Aortic smooth muscle cell (primary cell): ENCODE measurements at places on chromosomes 3 and 15. TPM values are rescaled to one million over a fixed set of nuclear protein-coding genes. Genes with fewer than 3 reads are reported as not detected.

The ERICH6 gene
- 0.06 and 0.13 TPM in 2 replicates for total RNA-seq

The TF gene
- 0.31 and 0.53 TPM in 2 replicates for total RNA-seq

The CCR8 gene
- total RNA-seq, result not detected in 2 replicates

The ADAMTS7 gene
- total RNA-seq, result 8.7 and 24.1 TPM in 2 replicates

The TUBGCP4 gene
- 9.5 and 10.0 TPM in 2 replicates for total RNA-seq

The GATA2 gene
- 3.3 and 4.1 TPM in 2 replicates for total RNA-seq

The LRRC2 gene
- total RNA-seq, result 0.13 and 0.31 TPM in 2 replicates

The CCDC54 gene
- not detected in 2 replicates for total RNA-seq

The ISLR2 gene
- not detected in 2 replicates for total RNA-seq

The SLC22A13 gene
- 0.13 and 0.31 TPM in 2 replicates for total RNA-seq

The SYNPR gene
- total RNA-seq, result not detected in 2 replicates

The EFHB gene
- 0.13 and 0.68 TPM in 2 replicates for total RNA-seq

The CLDN1 gene
- not detected in 2 replicates for total RNA-seq

The PDCD10 gene
- total RNA-seq, result 58.0 and 65.7 TPM in 2 replicates

The GJD2 gene
- total RNA-seq, result not detected in 2 replicates

The ABTB1 gene
- 10.0 and 16.6 TPM in 2 replicates for total RNA-seq

The PARP15 gene
- 0.26 and 0.31 TPM in 2 replicates for total RNA-seq

The GOLGA8G gene
- total RNA-seq, result not detected in 2 replicates

The TRIM71 gene
- not detected in 2 replicates for total RNA-seq

The FETUB gene
- not detected in 2 replicates for total RNA-seq

The RHOV gene
- 0.06 TPM in 1 of 2 replicates, not detected in the other for total RNA-seq

The NMB gene
- 1.7 and 1.8 TPM in 2 replicates for total RNA-seq

The PCLAF gene
- 18.5 and 38.1 TPM in 2 replicates for total RNA-seq

The GPR149 gene
- not detected in 2 replicates for total RNA-seq
